ENCODE measurements at places on chromosomes 1 and 21.

GRCh38 chr1:201127755-201128455 lies 921 bp upstream of the ASCL5 start:
- DNase-seq, result no peak

DNA sequence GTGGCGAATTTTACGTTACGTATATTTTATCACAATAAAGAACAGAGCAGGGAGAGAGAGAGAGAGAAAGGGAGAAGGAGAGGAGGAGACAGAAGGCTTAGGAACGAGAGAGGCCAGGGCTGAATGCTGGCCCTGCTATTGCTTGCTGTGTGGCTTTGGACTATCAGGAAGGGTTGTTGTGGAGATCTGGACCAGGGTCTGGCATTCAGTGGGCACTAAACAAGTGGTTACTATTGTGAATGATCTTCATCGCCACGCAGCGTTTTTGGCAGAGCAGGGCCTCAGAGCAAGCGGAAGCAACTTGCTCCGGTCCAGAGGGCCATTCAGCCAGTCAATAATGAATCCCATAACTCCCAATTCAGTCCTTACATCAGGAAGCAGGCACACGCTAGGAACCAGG lies 26.4 kb downstream of the PIK3C2B start:
- DNase-seq, result no peak

GRCh38 chr1:30700528-30701257 lies 22.7 kb downstream of the MATN1 start:
- DNase-seq, result peak; percentile 57

DNA sequence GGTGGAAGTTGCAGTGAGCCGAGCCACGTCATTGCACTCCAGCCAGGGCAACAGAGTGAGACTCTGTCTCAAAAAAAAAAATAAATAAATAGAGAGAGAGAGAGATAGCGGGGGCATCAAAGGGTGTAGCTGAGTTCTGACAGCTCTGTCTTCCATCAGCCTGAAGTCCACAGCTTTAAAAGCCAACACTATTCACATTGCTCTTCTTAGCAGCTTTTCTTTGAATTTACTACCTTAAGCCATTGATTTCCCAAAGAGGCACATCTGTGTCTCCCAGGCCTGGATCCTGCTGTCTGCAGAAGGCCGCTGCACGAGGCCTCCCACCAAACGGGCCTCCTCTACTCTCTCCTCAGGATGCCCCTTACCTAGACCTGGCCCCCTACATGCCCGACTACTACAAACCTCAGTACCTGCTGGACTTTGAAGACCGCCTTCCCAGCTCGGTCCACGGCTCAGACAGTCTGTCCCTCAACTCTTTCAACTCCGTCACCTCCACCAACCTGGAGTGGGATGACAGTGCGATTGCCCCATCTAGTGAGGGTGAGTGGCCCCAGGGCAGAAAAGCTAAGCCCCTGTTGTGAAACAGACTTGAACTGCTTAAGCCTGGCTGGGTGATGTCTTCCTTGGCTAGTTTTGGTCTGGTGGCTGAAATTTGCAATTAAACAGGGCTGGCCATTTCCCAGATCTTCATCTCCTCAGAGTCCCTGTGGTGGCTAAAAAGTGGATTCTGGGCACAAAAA lies 16.5 kb upstream of the SLC25A34 start:
- peak; percentile 42 for DNase-seq

DNA sequence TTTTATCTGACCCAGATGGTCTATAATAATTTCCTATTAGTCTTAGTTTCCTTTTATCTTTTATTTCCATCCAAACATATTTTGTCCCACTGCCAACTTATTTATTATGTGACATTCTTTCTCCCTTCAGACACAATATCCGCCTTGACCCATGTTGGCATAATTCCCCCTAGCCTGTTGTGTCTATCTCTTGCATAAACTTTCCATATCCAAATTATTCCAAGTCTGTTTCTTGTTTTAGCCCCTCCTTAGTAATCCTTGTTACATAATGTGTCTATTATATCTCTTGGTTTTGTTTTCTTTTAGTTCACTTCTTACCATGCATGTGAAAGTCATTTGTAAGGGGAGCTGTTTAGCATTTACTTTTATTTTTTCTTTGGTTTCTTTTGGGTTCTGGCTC lies 81.6 kb upstream of the CACHD1 start:
- no peak for DNase-seq

- DNase-seq, result no peak
These were observed 13.3 kb downstream of the KAZN start for GRCh38 chr1:14611792-14612191.

- peak; percentile 49 for DNase-seq
These were observed 6.4 kb upstream of the GSTM4 start for GRCh38 chr1:109649491-109649914.

- DNase-seq, result peak; percentile 2
These were observed 193.2 kb upstream of the PLXNA2 start for GRCh38 chr1:208437401-208437800.

- peak; percentile 66 for DNase-seq
These were observed 45.6 kb downstream of the IRF2BP2 start for GRCh38 chr1:234564035-234565029.

DNA sequence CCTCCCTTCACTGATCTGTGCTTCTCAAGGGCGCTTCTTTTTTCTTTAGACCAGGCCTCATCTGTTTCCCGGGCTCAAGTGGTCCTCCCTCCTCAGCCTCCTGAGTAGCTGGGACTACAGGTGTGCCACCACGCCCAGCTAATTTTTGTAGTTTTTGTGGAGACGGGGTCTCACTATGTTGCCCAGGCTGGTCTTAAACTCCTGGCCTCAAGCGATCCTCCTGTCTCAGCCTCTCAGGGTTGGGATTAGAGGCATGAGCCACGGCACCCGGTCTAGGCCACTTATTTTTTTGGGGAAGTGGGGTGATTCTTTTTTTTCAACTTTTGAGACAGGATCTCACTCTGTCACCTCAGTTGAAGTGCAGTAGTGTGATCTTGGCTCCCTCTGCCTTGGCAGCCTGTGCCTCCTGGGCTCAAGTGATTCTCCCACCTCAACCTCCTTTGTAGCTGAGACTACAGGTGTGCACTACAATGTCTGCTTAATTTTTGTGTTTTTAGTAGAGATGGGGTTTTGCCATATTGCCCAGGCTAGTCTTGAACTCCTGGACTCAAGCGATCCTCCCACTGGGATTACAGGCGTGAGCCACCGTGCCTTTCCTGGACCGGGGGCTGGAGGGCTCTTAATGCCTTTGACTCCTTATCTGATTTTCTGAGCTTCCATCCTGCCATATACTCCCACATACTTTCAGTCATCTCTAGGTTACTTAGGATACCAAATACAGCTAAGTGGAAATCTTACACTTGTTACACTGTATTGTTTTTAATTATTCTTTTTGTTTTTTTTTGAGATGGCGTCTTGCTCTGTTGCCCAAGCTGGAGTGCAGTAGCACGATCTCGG lies 18.9 kb downstream of the MFAP2 start:
- DNase-seq, result no peak

GRCh38 chr1:15303935-15304334 lies 56.9 kb downstream of the FHAD1 start:
- no peak for DNase-seq

GRCh38 chr1:51620470-51620869 lies 3.6 kb downstream of the OSBPL9 start:
- DNase-seq, result no peak

DNA sequence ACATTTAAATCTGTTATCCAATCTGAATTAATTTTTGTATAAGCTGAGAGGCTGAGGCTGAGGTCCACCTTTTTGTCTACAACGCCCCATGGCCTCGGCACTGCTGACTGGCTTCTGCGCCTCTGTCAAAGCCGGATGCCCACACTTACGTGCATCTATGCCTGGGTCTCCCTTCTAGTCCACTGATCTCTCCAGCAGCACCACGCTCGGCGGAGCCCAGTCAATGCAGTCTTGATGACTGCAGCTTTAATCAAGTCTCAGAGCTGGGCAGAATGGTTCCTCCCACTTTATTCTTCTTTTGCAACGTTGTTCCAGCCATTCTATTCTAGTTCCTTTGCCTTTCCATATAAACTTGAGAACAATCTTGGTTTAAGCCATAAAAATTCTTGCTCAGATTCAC lies 9.4 kb downstream of the PRDM15 start:
- no peak for DNase-seq

- no peak for DNase-seq
These were observed at the start of gene RGS7 for GRCh38 chr1:241356519-241357365. TSS of gene RGS7 (minus strand) at chr1:241357205.

GRCh38 chr1:193060938-193061337 lies 1.5 kb downstream of the RO60 start:
- peak; percentile 58 for DNase-seq

- no peak for DNase-seq
These were observed 6.0 kb downstream of the CLSTN1 start for GRCh38 chr1:9817734-9818133.

DNA sequence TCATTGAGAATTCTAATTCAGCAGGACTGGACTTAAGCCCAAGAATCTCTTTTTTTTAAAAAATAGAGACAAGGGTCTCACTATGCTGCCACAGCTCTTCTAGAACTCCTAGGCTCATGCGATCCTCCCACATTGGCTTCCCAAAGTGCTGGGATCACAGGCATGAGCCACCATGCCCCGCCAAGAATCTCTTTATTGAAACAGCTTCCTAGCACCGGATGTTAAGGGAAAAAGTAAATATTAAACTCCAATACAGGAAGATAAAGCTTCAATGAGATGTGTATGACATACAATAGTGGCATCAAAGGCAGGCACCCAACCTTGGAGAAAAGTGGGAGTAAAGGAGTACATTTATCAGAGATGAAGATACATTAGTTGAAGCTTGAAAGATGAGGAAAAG lies 25.5 kb downstream of the PUM1 start:
- DNase-seq, result no peak

DNA sequence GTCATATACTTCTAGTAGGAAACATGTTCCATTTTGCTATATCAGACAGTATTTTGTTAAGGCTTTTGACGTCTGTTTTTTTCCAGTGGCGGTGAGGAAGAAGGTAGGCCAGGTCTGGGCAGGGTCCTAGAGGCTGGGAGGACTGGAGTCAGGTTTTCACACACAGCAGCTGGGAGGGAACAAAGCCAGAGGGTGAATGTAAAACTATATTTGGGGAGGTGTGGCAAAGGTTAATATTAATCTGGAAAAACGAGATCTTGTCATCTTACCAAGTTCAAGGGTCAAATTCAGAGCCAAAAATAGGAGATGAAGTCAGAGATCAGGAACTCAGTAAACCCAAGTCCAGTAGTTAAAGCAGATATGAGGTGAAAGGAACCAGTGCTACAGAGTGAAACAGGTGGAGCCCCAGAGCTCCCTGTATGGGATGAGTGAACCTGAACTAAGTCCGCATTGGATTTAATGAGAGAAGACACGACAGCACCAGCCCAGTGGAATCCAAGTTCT lies 10.7 kb upstream of the OTUD7B start:
- no peak for DNase-seq

DNA sequence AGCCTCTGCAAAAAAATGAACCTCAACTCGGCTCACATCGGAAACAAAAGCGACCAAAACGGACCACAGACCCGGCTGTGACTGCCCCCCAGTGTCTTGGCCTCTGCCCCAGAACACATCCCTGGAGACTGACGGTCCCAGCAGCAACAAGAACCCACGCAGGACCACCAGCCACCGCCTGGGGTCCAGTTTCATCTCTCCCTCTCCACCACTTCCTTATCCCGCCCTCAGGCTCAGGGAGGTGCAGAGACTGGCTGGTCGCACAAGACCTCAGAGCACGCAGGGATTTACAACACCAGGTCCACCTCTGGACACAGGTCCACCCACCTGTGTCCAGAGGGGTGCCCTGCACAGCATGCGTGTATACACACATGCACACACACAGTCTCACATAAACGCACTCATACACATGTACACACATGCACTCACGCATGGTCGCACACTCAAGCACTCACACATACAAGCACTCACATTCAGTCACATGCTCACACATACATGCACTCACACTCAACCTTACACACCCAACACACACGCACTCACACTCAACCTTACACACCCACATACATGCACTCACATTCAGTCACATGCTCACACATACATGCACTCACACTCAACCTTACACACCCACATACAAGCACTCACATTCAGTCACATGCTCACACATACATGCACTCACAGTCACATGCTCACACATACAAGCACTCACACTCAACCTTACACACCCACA lies 18.6 kb upstream of the TMEM52 start:
- DNase-seq, result no peak

DNA sequence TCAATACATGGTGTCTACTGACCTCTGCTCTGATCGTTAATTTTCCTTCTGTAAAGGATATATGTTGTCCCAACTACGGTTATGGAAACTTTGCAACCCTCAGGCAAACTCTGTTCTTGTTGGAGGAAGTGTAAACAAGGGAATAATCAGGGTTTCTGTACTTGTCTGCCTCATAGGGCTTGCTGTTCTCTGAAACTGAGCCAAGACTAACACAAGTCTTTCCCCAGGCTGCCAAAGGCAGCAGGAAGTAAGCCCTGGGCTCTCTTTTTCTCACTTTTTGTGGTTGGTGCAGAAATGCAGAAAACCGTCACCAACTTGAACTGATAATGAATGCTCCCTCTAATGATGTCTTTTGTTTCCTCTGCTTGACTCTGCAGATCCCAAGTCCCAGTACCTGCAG lies 7.6 kb downstream of the CYP4X1 start:
- DNase-seq, result no peak

GRCh38 chr1:156463874-156464273 lies 36.7 kb downstream of the MEF2D start:
- DNase-seq, result no peak

DNA sequence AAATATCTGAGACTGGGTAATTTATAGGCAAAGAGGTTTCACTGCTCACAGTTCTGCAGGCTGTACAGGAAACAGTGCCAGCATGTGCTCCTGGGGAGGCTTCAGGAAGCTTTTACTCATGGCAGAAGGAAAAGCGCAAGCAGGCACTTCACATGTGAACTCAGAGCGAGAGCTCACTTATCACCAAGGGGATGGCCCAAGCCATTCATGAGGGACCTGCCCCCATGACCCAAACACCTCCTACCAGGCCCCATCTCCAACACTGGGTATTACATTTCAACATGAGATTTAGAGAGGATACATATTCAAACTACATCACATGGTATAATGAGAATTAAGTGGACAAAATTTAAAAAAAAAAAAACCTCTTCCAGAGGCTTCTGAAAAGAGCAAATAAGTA lies 13.7 kb downstream of the WASF2 start:
- no peak for DNase-seq

DNA sequence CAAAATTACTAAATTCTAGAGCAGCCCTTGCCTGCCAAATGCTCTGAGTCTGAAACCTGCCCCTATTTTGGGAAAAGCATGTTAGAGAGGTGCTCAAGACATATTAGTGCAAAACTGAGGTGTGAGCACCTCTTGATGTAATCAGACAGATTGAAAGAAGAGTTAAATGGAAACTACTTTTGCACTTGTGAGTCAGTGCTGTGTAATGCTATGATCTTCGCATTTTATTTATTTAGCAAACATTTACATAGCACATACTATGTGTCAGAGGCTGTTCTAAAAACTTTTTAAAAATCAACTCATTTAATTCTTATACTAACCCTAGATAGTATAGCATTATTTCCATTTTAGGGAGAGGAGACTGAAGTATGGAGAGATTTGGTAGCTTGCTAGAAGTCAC lies 138.1 kb downstream of the ELAVL4 start:
- DNase-seq, result no peak

DNA sequence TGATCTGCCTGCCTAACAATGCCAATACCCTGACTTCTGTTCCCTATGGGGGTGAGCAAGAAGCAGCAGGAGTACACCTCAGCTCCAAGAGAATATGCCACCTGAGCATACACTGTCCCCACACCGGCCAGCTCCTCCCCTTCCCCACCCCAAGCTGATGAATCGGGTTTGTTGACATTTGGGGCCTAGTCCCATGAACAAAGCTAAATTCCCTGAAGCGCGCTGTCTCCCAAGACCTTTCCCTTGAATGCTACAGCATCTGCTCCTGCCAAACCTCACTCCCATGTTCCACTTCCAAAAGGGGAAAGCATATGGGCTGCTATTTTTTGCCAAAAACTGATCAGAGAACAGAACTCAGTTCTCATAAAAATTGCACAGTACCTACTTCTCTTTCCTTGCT lies 220.4 kb upstream of the CAMK1G start:
- no peak for DNase-seq

Measured in NB4 (cell line).